H1 (cell line): ENCODE measurements at places on chromosomes 3 and 15.
A peak's percentile ranks its signal among the peaks of the same experiment; 100 is the strongest.

DNA sequence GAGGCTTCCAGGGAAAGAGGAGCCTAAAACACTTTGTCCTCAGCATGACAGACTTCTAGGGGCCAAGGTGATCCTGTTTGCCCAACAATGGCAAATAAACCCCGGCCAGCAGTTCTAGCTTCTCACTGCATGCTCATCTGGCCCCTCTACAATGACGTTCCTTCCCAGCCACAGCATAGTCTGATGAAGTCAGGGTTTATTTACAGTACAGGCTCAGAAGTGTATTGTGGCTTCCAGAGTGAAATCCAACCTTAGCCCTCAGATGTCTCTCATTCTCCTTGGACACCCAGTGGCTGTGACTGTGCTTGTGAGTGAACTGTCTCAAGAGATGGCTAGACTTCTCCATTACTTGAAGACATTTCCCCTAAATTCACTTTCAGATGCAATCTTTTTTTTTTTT, 40.8 kb downstream of the BFSP2 start:
- no peak for DNase-seq

GRCh38 chr3:58948018-58948417, 101.8 kb downstream of the CFAP20DC start:
- DNase-seq: no peak

DNA sequence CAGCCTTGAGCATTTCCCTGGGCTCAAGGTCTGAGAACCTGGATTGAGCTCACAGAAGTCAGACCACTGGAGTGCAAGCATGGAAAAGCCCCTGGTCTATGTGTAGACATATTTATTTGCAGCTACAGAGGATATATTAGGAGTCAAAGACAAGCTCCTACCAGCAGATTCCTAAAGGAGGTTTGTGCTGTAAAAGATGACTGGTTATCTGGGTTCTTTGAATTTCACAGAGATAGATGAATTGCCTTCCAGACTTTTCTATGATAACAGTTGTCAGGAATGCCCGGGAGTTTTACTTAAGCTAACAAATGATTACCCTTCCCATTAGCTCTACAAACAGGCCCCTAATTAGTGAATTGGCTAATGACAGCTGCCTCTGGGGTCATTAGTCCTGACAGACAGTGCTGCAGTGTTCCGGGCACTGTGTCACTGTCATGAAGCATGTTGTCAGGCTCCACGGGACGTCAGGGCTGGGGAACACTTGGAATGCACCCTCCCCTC, 48.8 kb upstream of the PLXNA1 start:
- DNase-seq: no peak

- no peak for DNase-seq
Measured at GRCh38 chr3:24714436-24714835, 219.8 kb upstream of the THRB start.

DNA sequence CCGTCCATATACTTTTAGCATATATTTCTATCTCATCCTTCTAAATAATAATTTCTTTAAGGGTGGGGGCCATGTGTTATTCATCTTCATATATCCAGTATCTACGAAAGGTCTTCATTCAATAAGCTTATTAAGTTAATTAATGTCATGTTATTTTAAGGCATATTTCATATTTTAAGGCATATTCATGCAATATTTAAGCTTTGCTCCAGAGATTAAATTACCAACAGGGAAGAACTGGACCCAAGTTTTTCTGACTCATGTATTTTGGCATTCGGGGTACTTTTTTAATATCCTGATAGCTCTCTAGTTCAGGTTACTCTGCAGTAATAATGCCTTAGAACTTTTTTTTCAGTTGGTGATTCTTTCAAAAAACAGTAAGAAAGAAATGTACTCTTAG, 27.4 kb downstream of the PHC3 start:
- DNase-seq: no peak

DNA sequence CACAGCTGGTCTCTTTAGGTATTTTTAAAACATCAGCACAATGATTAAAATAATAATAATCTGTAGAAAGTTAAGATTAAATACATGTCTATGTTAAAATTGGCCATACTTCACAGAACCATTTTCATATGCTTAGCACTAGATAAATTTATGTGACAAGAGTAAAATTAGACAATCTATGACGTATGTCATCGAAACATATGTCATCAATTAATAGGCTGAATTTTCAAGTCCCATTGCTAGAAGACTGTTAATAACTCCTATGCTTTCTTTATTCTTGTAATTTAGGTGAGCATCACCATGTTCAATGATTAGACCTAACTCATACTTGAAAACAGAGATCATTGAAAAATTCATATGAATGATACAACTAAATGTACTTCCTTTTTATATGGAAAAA, 593.3 kb upstream of the KCNMB2 start:
- DNase-seq: no peak

DNA sequence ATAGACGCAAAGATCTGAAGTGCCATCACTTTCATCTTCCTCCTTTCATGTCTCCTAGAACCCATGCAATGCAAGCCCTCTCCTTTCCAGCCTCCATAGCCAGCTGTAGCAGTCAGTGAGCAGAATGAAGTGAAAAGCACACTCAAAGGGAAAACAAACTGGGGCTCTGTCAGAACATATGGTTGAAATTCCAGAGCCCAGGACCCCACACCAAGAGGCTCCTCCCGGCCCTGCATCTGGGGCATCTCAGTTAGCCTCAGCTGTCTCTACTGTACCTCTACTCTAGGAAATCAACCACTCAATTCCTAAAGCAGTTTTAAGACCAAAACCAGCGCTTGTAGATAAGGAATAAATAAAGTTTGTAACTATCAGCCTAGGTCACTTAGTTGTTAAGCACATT, 73.8 kb upstream of the P3H2 start:
- DNase-seq: no peak

GRCh38 chr15:90884719-90885431, 571 bp downstream of the FES start:
- DNase-seq: no peak

GRCh38 chr15:93214106-93214505, 125.1 kb upstream of the RGMA start:
- no peak for DNase-seq

DNA sequence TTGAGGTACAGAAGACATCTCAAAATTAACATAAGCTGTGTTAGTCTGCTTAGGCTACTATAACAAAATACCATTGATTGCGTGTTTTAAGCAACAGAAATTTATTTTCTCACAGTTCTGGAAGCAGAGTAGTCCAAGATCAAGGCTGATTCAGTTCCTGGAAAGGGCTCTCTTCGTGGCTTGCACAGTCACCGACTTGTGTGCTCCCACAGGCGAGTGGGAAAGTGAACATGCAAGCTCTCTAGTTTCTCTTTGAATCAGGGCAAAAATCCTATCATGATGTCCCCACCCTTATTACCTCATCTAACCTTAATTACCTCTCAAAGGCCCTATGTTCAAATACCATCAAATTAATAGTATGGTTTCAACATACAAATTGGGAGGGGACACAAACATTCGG, 505.9 kb downstream of the ZIC1 start:
- no peak for DNase-seq

GRCh38 chr15:81254277-81254915, 57.7 kb downstream of the IL16 start:
- no peak for DNase-seq

DNA sequence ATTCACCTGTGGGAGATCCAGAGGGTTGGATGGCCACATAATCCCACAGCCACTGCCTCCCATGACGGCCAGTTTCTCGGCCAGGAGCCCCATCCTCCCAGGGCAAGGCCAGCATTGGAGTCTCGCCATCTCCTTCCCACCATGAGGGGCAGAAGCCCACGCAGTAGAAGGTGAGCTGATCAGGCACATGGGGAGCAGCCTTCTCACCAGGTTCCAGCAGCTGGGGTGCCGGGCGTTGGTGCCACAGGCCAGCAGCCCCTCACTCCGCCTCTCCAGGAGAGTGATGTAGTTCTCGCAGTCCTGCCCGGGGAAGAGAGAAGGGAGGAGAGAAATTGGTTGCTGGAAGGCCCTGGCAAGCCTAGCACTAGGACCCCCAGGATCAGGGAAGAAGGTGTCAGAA, 16.1 kb downstream of the SEMA7A start:
- no peak for DNase-seq

GRCh38 chr15:70154718-70155347, 57.1 kb upstream of the TLE3 start:
- no peak for DNase-seq

DNA sequence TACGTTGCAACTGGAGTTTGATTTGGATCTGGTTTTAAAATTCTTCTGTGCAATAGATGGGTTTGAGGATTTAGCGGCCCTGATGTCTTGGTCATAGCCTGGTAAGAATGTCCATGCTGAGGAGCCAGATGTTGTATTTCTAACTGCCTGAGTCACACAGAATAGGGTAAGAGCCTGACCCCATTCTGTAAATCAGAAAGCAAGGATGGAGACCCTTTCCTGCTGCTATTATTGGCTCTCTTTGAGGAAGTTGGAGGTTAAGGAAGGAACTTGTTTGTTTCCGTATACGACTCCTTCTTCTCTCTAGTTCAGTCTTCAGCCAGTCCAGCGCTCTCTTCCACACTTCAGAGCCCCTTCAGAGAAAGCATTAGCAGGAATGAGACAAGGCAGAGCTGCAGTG, 65.1 kb downstream of the HCN4 start:
- no peak for DNase-seq

DNA sequence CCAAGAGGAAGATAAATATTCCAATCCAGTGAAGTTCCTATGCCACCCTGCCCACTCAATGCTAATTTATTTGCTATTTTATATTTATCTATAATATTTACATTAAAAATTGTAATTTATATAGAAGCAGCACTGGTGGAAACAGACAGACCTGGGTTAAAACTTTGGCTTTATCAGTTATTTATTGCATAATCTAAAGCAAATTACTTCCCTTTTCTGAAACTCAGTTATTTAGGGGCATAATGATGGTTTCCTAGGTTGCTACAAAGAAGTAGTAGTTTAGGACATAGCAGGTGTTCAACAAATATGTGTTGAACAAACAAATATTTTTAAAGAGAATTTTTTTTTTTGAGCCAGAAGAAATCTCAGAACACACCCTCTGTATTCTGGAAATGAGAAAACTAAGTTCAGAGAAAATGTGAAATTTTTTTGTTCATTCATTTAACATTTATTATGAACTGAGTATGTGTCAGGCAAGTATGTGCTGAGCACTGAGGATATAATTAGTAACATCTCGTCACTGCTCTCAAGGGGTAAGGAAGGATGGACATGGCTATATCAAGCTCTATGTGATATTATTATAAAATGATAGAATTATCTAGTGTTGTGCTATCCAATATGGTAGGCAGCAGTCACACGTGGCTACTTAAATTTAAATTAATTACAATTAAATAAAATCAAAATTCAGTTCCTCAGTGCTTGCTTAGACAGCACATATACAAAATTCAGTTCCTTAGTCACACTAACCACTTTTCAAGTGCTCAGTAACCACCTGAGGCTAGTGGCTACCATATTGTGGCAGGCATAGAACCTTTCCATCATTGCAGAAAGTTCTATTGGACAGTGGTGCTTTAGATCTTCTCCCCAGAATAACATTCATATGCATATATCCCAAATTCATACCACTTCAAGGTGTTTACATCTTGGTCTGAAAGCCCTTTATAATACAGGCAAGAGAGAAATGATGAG, 7.0 kb upstream of the UBE2Q2 start:
- DNase-seq: no peak

- no peak for DNase-seq
Measured at GRCh38 chr3:45580112-45580765, 14.3 kb upstream of the LIMD1 start.

DNA sequence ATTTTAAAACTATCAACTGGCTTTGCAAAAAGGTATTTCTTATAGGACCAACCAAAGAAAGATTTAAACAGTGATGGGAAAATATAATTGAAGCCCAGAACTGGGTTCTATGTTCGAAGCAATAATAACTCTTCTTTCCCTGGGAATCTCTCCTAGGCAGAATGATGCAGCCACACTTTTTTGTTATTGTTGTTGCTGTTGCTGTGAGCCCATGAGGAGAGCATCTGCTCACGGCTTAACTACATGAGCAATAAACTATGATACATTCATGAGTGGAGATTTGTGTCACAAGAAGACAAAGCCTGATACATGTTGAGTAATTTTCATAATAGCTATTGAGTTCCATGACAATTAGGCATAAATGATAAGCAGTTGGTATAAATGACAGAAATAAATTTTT, 80.5 kb downstream of the CRTC3 start:
- DNase-seq: no peak

- no peak for DNase-seq
Measured at GRCh38 chr3:153835540-153835939, 285.6 kb upstream of the ARHGEF26 start.

- DNase-seq: peak; percentile 53
Measured at GRCh38 chr3:32106929-32107362, 526 bp downstream of the GPD1L start.

GRCh38 chr15:55902981-55903380, 90.4 kb downstream of the NEDD4 start:
- DNase-seq: no peak

DNA sequence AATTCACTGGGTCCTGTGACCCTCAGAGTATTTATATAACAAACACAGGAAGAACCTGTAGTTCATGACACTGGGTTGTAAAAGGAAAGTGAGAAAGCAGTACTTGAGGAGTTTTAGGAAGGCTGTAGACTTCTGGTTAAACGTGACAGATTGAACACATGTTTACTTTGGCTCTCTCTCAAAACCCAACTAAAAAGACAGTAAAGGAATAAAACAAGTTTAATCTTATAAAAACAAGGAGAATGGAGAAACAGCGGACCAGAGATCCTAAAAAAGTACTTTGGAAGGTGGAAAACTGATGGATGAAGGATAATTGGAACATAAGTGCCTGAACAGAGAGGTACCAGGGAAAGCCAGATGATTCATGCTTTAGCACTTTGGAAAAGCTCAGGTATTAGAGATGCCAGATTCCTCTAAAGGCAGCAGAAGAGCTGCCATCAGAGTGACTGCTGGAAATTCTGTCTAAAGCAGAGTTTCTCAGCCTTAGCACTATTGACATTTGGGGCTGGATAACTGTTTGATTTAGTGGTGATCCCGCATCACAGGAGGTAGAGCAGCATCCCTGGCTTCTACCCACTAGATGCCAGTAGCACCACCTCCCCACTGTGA, 182.9 kb upstream of the RORA start:
- no peak for DNase-seq

GRCh38 chr3:64056606-64057180, 33.4 kb upstream of the PSMD6 start:
- DNase-seq: no peak

- DNase-seq: no peak
Measured at GRCh38 chr3:120420360-120420759, 30.4 kb downstream of the FSTL1 start.

- no peak for DNase-seq
Measured at GRCh38 chr3:43769885-43770425, 79.2 kb downstream of the ABHD5 start.

DNA sequence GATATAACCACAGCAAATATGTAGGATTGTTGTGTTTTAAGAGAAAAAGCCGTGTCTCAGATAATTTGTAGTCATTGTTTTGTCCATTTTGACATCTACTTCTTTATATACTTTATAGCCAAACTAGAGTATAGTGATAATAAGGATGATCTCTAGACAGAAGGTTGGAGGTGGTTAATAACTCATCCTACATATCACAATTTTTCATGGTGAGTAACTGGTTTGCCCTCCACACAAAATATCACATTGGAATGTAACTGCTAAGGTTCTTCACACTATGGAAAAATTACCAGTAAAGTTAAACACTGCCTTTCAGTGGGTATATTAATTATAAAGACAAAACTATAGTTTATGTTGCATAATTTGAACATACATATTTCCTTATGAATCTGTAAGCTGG, 380.7 kb downstream of the LPP start:
- DNase-seq: no peak
